ENCODE measurements at places on chromosomes 12 and 14.

- DNase-seq: no peak
Observed at GRCh38 chr12:32451816-32452215, 52.5 kb downstream of the FGD4 start.

- DNase-seq: no peak
Observed at GRCh38 chr14:35375558-35376025, 29.0 kb downstream of the NFKBIA start.

GRCh38 chr14:37819155-37820015 lies 224.0 kb downstream of the TTC6 start:
- DNase-seq: no peak

DNA sequence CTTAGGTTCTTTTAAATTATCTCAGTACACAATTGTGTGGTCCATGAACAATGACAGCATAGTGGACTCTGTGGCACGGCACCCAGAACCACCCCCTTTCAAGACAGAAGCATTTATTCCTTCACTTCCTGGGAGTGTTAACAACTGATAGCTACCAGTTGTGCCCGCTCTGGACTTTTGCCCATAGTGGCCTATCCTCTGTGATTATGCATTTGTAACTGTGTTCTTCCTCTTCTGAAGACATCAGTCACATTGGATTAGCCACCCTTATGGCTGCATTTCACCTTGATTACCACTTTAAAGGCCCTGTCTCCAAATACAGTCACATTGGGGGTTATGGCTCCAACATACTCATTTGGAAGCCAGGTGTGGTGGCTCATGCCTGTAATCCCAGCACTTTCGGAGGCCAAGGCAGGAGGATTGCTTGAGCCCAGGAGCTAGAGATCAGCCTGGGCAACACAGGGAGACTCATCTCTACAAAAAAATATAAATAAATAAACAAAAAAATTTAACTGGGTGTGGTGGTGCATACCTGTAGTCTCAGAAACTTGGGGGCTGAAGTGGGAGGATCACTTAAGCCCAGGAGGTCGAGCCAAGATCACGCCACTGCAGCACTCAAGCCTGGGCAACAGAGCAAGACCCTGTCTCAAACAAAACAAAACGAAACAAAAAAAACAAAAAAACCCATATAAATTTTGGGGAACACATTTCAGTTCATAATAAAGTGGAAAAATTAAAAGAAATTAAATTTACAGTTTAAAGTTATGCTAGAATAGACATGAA lies 27.6 kb upstream of the PHC1 start:
- DNase-seq: no peak

GRCh38 chr14:54221432-54221803 lies 175.4 kb upstream of the CDKN3 start:
- DNase-seq: no peak

DNA sequence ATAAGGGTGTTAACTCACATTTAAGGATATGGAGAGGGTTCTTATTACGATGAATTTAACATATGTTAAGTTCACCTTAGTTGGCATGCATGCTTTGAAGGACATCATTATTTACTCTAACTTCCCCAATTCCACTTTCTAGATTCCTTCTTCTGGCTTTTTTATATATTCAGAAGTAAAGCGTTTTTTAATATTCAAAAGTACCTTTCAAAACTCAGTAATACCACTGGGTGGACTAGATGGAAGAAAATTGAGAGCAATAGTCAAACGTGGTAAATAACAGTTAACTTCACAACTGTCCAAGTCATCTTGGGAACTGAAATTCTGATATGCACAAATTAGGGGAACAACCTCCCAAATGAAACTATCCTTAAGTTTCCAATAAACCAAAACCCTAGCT lies 9.1 kb downstream of the SINHCAF start:
- peak; percentile 26 for DNase-seq

DNA sequence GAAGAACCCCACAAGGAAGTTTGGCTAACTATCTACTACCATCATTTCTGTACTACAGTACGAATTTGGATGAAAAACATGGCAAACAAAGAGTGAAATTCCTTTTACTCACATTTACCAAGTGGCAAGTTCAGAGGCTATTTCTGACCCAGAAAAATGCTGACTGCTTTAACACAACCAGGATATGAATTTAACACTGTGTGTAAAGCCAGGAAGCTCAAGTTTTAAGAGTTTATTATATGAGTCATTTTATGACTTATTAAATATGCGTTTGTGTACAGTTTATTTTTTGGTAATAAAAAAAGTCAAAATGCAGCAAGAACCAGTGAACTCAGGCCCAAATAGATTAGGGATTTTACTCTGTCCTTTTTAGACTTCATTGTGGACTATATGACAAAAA lies 58.4 kb upstream of the STAC3 start:
- DNase-seq: no peak

GRCh38 chr12:99978152-99978551 lies 6.6 kb downstream of the ANKS1B start:
- no peak for DNase-seq

- peak; percentile 37 for DNase-seq
Observed at GRCh38 chr12:21340403-21340802, 5.7 kb upstream of the SLCO1A2 start.

- peak; percentile 43 for DNase-seq
Observed at GRCh38 chr12:120760349-120761254, 35.0 kb downstream of the ACADS start.

DNA sequence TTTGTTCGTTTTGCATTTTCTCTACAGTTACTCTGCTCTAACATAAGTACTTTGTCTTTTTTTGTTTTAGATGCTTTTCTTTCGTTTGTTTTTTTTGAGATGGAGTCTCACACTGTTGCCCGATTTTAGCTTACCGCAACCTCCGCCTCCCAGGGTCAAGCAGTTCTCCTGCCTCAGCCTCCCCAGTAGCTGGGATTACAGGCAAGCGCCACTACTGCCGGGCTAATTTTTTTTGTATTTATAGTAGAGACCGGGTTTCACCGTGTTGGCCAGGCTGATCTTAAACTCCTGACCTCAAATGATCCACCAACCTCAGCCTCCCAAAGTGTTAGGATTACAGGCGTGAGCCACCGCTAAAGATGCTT lies 2.7 kb downstream of the DIP2B start:
- no peak for DNase-seq

DNA sequence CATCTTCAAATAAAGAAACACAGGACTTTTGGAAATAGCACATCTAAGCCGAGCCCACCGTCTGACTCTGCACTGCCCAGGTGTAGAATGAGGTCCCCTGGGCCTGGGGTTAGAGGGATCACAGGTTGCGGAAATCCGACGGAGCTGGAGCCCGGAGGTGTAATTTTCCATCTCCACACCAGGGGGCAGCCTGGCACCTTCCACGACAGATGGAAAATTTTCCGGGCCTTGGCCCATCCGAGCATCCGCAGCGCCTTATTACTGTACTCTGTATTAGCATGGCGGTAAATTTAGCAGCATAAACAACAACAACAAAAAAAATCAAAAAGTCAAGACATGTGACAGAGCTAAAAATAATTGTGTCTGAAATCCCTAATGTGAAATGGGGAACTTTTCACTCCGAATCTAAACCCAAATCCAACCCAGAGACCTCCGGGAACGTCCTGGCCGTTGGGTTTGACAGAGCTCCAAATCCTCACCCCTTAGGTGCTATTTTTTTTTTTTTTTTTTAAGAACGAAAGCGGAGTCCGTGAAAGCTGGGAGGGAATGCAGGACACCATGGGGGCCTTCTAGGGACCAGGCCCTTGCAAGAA lies 93.9 kb downstream of the KSR2 start:
- DNase-seq: peak; percentile 75

DNA sequence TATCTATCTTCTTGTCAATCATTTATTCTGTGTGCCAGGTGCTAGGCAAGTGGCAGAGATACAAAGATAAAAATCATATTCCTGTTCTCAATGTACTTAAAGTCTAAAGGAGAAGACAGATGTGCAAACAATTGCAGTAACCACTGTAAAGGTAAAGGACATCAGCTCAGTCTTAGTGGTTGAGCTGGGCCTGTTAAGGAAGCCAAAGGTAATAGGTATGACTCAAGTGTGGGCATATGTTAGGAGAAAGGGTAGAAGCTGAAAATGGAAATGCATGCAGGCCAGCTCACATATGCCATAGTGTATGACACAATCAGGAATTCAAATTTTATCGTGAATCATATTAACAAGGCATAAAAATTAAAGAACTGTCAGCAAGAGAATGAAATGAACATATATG lies 49.8 kb downstream of the FAR2 start:
- DNase-seq: no peak

DNA sequence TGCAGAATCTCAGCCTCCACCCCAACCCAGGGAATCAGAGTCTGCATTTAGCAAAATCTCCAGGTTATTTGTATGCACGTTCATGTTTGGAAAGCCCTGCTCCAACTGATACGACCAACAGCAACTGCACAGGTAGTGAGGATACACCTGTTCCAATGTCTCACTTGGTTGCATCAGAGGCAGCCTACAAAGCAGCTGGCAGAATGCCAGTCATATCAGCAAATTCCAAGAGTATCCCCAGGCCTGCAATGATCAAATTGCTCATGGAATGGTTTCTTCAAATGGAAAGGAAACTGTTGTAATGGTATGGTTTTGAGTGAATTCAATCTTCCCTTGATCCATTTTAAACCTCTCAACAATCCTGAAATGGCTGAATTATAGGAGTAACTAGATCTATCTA lies 75.4 kb downstream of the GRIP1 start:
- DNase-seq: no peak

- peak; percentile 51 for DNase-seq
Observed at GRCh38 chr14:102606296-102606695, 13.8 kb downstream of the RCOR1 start.

- no peak for DNase-seq
Observed at GRCh38 chr14:85471744-85472143, 58.2 kb upstream of the FLRT2 start.

DNA sequence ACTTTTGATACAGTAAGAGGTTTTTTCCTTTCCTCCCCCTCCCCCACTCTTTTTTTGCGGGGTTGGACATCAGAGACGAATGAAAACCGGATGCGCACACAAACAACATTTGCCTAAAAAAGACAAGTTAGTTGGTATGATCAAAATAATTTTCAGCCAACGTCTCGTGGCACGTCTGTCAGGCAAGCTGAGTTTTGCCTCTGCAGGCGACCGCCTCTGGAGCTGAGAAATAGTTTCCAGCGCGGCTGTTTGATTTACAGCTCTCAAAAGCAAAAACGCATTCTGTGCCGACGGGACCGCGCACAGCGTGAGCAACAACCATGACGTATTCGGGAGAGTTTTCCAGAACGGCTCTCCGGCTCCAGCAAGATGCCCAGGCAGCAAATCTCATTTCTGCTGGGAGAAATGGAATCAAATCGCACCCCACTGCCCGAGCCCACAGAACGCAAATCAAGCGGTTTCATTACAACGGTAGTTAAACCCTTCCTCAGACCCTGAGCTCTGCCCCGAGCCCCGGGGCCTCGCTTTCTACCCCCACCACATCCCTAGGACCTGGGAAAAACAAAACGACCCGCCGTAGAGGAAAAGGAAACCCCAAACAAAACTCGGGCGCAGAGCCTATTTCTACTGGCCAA lies 14.2 kb upstream of the CALM1 start:
- DNase-seq: peak; percentile 65

DNA sequence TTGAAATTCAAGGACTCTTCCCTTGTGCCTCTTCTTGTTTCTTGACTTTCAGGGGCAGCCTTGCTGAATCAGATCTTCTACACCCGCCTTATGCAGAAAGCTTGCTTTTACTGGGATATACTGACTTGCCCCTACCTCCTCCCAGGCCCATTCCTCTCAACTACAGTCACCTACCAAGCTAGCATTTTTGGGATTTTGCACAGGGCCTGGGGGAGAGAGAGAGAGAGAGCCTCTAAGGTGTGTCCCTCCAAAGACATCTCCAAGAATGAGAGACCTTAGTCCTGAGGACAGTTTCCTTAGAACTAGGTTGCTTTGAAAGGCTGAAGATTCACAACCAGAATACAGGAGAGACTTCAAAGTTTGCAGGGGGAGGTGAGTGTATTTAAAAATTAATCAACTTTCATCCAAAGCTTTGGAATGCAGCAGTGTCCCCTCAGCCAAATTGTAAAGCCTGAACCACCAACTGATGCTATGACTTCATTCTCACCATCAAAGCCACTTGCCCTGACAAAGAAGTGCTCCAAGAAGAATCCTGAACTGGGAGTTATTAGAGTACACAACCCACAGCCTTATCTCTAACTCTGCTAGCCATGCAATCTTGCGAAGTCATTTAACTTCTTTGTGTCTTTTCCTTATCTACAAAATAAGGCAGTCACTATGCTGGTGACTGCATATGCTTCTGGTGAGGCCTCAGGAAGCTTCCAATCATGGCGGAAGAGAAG lies 96.1 kb upstream of the EGLN3 start:
- DNase-seq: no peak

GRCh38 chr14:75282170-75282554 lies 3.5 kb downstream of the FOS start:
- no peak for DNase-seq

- DNase-seq: no peak
Observed at GRCh38 chr12:111869671-111870070, 27.6 kb downstream of the MAPKAPK5 start.

GRCh38 chr14:87878959-87879358 lies 114.0 kb downstream of the GALC start:
- DNase-seq: no peak

GRCh38 chr12:81819991-81820633 lies 61.0 kb upstream of the PPFIA2 start:
- peak; percentile 5 for DNase-seq

DNA sequence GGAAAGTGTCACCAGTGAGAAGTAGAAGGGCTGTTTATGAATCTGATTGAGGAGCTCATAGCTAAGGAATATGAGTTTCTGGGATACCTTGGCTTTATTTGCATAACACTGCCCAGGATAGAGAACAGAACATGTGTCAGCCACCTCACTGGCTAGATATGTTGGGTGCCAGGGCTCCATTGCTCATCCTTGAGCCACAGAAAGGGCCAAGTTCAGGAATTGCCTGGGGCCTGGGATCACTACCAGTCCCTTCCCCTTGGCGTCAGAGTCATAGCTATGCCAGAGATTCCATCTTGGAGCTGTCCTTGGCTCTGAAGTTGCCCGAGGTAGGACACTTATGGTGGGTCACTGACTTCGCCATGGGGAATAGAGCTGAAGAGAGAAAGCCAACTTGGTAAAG lies 49.0 kb downstream of the IFT43 start:
- DNase-seq: no peak

GRCh38 chr14:20873370-20874177 lies 17.6 kb upstream of the RNASE3 start:
- DNase-seq: peak; percentile 88

DNA sequence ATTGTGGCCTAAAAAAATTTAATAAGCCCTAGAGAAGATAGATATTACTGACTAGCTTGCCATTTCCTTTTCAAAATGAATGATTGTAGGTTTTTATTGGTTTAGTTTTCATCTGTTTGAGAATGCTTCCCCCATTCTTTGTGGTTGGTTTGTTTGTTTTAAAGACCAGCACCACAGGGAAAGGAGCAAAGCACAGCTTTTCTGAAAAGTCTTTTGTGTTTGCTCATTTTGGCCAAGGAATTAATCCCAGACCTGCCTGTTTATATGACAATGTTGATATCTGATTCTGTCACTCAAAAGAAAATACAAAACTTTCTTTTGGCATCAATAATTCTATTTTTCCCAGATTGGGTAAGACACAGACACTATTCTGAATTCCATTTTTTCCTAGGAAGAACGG lies 312.5 kb upstream of the FLRT2 start:
- no peak for DNase-seq
